Stimulated activated CD4-positive, alpha-beta T cell treated with anti-CD3 and anti-CD28 coated beads, Interleukin-1b, Interleukin-23, amount 100 ng/mL, for 1 hour (primary cell): ENCODE measurements at places on chromosomes 5 and 9.
A peak's percentile ranks its signal among the peaks of the same experiment; 100 is the strongest.

DNA sequence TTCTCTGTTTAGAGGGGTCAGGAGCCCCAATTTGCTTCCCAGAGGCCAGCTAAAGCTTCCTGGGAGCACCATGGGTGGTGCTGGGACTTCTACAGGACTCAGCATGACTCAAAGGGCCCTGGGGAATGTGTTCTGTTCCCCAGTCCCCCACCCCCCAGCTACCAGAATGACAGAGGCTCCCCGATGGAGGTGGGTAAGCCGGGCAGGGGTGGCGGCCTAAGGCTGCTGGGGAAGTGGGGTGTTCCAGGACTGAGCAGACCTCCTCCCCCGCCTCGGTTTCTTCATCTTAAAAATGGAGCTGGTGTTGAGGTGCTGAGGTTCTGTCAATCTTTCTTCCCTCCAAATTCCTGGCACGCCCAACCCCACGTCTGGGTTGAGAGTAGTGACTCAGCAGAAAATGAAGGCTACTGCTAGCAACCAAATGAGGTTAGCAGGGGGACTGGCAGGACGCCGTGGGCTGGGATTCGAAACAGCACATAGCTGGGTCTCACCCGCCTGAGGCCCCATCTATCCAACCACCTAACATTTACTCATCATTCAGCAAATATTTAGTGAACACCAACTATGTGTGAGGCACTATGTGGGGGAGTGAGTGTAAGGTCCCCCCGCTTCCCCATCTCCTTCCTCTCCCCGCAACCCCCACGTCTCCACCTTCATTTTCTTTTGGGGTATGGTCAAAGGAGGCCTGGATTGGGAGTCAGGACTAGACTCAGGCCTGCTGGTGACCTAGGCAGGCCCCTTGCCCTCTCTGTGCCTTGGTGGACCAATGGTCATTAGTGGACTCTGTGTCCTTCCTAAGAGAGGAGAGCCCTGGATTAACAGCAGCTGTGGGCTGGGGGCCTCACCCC, 50.2 kb downstream of the C9orf50 start:
- DNase-seq: no peak

DNA sequence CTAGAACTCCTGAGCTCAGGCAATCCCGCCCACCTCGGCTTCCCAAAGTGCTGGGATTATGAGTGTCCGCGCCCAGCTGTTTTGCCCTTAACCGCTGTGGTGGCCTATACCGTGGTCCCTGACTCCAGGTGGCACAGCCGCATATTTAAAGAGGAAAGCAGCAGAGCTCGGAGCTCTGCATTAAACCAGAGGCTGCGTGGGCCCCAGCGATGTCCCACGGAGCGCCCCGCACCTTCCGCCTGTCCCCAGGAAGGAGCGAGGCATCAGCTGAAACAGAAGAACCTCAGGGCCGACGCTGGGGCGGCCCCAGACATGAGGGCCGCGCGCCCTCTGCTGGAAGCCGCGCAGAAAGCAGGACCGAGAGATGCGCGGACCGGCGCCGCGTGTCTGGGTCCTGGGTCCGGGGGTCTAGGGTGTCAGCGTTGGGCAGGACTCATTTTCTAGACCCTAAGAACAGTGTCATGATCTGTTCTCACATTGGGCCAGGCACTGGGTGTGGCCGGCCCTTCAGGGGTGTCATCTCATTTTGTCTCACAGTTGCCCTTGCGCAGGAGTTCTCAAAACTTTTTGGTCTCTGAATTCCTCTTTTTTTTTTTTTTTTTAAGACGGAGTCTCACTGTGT, 37.7 kb downstream of the LAMC3 start:
- DNase-seq: peak; percentile 31

DNA sequence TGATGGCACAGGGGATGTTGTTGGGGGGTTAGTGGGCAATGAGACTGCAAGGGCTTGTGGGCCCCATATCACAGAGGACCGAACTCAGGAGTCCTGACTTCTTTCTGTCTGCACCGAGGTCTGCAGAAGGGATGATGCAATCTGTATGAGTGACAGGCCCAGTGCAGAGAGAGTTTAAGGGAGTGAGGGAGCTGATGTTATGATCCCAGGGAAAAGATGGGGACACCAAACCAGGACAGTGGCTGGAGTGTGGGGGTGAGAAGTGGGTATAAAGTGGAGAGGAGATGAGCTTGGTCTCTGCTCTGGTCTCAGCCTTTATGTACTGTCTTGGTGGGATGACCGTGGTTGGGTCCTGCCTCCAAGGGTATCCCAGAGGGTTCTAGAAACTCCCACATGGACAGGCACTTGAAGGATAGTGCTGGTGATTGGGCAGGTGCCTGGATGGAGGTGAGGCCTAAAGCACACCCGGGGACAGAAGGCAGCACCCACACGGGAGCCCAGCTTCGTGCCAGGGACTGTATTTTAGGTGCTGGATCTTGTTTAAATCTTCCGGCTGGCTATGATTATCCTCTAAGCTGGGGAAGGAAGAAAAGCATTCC, 21.9 kb downstream of the GSN start:
- DNase-seq: no peak

- DNase-seq: no peak
Measured at GRCh38 chr5:93572608-93573353, 8.2 kb downstream of the NR2F1-AS1 start.

- no peak for DNase-seq
Measured at GRCh38 chr9:97039514-97039860, 545 bp upstream of the CTSV start.

DNA sequence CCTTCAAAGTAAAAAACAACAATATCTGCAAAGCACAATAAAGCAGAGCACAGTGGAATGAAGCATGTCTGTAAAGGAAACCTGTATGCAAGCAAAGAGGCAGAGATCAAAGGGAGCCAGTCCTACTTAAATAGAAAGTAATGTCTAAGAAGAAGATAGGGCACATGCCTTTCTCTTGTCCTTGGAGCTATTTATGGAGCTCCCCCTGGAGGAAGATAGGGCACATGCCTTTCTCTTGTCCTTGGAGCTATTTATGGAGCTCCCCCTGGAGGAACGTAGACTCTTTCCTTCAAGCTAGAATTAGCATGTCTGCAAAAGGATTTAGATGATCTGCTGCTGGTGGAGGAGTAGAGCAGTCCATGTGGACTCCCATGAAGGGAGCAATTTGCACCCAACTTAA, 168.1 kb upstream of the RASEF start:
- no peak for DNase-seq

DNA sequence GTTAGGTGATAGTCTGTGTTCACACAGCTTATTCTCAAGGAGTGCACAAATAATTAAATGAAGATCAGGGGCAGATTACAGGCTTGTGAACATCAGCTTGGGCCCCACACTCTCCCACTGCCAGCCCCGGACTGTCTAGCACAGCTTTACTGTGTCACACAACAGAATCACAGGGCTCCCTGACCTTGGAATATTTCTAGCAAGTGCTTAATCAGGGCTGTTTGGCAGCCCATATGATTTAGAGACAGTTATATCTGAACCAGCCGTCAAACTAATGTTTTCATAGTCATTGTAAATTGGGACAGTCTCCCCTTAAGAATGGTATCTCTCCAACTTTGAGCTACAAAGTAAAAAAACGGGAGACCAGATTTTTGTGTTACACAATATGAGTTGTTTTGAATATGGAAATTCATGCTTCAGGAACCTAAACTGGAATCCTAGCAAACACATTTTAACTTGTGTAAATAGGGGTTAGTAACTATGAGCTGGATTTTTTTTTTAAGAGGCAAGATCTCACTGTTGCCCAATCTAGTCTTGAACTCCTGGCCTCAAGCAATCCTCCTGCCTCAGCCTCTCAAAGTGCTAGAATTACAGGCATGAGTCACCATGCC, 517.6 kb downstream of the BNC2 start:
- DNase-seq: no peak

GRCh38 chr5:171246231-171246630, 62.8 kb upstream of the TLX3 start:
- DNase-seq: no peak

DNA sequence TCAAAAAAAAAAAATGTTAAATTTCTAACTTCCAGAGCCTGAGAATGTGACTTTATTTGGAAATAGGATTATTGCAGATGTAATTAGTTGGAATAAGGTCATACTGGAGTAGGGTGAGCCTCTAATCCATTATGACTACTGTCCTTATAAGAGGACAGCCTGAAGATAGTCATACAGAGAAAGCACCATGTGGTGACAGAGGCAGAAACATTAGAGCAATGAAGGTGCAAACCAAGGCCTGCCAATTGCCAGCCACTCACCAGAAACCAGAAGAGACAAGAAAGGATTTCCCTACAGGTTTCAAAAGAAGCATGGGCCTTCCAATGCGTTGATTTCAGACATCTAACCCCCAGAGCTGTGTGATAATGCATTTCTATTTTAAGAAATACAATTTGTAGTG, 659.2 kb upstream of the CHD1 start:
- no peak for DNase-seq

- no peak for DNase-seq
Measured at GRCh38 chr5:171363846-171364245, 23.8 kb upstream of the NPM1 start.

DNA sequence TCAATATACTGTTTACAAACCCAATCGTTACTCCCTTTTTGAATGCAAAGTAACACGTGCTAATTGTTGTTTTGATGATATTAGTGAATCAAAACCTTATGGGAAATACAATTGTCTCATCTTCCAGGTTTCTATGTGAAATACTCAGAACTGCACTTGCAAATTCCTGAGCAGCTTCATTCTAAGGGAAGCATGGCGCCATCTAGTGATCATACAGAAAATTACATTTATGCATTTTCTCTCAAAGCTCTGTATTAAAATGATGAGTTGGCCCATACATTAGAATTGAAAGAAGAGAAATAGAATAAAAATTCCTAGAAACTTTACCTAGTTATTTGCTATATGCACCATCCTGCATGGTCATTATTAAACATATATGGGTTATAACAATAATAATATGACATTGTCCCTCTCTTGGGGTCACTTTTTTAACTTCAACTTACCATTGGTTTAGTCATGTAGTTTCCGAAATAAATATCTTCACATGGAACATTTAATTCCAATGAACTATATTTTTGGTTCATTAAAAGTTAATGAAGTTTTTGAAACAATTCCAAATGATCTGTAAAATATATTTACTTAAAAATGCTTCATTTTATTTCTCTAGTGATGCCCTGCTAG, 220.0 kb downstream of the PDE4D start:
- no peak for DNase-seq

- no peak for DNase-seq
Measured at GRCh38 chr9:112535301-112535700, 48.7 kb downstream of the KIAA1958 start.

- DNase-seq: no peak
Measured at GRCh38 chr9:123550012-123550411, 194.0 kb downstream of the CRB2 start.

DNA sequence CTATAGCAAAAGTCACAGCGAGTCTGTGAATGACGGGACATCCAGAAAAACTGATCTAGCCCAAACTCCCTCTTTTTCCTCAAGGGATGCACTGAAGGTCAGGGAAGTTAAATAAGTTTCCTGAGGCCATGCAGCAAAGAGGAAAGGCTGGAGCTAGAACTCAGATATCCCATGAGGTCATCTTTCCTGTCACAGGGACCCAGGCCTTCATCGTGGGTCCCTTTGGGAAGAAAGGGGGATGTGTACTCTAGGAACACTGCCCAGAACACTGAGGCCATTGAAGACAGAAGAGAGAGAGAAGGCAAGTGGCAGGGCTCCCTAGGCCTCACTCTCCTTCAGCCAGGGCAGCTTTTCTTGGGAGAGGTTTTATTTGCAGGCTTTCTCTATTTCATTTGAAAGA, 182.0 kb downstream of the EBF1 start:
- DNase-seq: no peak

GRCh38 chr9:38641985-38642864, 21.8 kb upstream of the ANKRD18A start:
- DNase-seq: no peak

GRCh38 chr5:92484484-92484883, 1096.5 kb downstream of the NR2F1-AS1 start:
- DNase-seq: no peak

- no peak for DNase-seq
Measured at GRCh38 chr5:149887622-149888183, 56.9 kb downstream of the PDE6A start.

DNA sequence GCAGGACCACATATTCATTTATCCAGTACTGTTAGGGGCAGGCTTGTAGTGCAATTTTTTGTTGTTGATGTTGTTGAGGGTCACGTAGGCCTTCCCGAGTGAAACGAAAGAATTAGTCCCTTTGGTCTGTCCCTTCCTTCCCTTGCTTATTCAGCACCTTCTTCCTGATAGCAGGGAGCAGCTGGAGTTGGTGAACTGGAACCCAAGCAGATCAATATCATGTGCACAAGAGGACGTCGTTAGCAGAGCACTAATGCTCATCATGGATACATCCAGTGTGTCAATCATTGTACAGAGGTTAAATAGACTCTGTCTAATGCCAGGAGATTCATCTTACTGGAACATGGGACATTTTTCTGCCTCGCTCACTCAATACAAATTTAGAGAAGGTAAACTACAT, 33.0 kb upstream of the MAP1B start:
- no peak for DNase-seq

GRCh38 chr9:138053321-138053868, 175.8 kb downstream of the CACNA1B start:
- DNase-seq: no peak

DNA sequence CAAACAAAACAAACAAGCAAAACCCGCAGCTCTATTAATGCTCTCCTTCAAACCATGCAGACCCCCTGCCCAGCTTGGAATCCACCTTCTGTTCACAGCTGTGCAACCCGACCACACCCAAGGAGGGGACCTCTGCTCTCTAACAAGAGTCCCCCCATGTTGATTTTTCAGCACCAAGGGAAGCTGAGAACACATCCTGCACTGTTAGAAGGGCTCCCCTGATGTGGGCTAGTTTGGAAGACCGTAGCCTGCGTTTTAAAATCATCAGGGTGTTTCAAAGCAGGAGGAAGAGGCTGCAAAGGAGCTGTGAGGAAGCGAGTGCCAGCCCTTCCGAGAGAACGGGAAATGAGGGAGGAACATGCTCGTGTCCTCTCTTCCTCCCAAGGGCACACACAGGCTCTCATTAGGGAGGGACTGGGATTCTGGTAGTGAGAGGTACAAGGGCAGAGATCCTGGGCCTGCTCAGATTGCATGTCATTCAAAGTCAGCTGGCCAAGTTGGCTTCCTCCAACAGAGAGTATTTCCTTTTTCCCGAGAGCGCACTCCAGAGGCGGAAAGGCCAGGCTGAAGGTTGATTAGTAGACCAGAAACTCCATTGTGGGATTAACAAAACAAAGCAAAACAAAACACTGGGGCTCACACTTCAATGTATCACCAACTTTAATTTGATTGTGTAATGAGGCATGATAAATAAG, 185.9 kb downstream of the SEMA6A start:
- DNase-seq: no peak

DNA sequence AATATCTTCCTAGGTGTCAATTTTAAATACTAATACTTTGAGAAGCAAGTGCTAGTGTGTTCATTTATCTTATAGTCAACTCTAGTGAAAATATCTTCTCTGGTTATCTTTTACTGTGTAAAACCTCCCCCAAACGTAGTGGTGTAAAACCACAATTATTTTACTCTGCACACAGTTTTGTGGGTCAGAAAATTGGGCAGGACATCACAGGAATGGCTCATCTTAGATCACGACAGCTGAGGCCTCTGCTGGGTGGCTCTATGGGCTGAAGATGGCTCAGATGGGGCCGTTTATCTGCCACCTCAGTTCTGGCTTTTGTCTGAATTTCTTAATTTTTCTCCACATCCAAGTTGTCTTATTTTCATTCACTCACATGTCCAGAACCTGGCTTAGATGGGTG, 457.2 kb upstream of the ACTBL2 start:
- DNase-seq: no peak
